ENCODE measurements at places on chromosomes 2 and 18. TPM values are rescaled to one million over a fixed set of nuclear protein-coding genes. Genes with fewer than 3 reads are reported as not detected.

The REL gene
- total RNA-seq, result 20.9 TPM

The PRR30 gene
- total RNA-seq, result not detected

The CXCR4 gene
- total RNA-seq, result 3.3 TPM

The DSG4 gene
- not detected for total RNA-seq

The MATN3 gene
- 0.34 TPM for total RNA-seq

The ZSWIM2 gene
- total RNA-seq, result not detected

The YIPF4 gene
- 45.0 TPM for total RNA-seq

The TOGARAM2 gene
- total RNA-seq, result 1.8 TPM

The AGXT gene
- total RNA-seq, result not detected

The ALLC gene
- 0.50 TPM for total RNA-seq

The MYOM1 gene
- 0.83 TPM for total RNA-seq

The TDRD15 gene
- total RNA-seq, result not detected

The ADAM23 gene
- 4.1 TPM for total RNA-seq

The RAPGEF4 gene
- 8.3 TPM for total RNA-seq

The OSBPL1A gene
- 28.1 TPM for total RNA-seq

The ALPG gene
- total RNA-seq, result 0.11 TPM

The RND3 gene
- 11.2 TPM for total RNA-seq

The CACNB4 gene
- 0.62 TPM for total RNA-seq

The MRPS5 gene
- total RNA-seq, result 32.4 TPM

The SERPINB11 gene
- total RNA-seq, result not detected

The PMS1 gene
- total RNA-seq, result 37.0 TPM

The TNFAIP6 gene
- total RNA-seq, result 0.20 TPM

The SLC16A14 gene
- total RNA-seq, result 29.8 TPM
